ENCODE measurements at places on chromosomes 12 and 14.

- DNase-seq = no peak
Measured at GRCh38 chr12:90510948-90511347, 444.0 kb downstream of the CCER1 start.

DNA sequence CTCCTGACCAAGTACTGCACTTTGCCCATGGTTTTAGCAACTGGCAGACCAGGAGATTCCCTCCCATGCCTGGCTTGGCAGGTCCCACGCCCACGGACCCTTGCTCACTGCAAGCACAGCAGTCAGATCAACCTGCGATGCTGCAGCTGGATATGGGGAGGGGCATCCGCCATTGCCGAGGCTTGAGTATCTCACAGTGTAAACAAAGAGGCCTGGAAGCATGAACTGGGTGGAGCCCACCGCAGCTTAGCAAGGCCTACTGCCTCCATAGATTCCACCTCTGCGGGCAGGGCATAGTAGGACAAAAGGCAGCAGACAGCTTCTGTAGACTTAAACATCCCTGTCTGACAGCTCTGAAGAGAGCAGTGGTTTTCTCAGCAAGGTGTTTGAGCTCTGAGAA, 479.8 kb downstream of the FUT8 start:
- no peak for DNase-seq

DNA sequence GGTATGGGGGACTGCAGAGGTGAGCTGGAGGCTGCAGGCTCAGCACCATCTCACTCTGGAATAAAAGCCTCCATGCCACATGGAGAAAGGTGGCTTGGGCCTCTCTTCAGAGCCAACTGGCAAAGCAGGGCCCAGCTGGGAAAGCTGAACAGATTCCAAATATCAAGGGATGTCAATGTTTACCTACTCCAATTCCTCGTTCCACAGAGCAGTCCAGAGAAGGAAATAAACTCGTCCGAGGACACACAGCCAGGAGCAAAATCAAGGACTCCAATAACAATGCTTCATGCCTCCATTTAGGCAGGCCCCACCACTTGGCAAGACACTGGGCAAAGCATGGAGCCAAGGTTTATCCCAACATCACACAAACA, 36.3 kb upstream of the PNMA1 start:
- no peak for DNase-seq

- DNase-seq = no peak
Measured at GRCh38 chr12:75765170-75766059, 254.0 kb upstream of the KRR1 start.

- DNase-seq = no peak
Measured at GRCh38 chr14:99540196-99541032, 59.2 kb downstream of the CCNK start.

GRCh38 chr14:67071506-67071905, 117.7 kb upstream of the GARIN2 start:
- no peak for DNase-seq

DNA sequence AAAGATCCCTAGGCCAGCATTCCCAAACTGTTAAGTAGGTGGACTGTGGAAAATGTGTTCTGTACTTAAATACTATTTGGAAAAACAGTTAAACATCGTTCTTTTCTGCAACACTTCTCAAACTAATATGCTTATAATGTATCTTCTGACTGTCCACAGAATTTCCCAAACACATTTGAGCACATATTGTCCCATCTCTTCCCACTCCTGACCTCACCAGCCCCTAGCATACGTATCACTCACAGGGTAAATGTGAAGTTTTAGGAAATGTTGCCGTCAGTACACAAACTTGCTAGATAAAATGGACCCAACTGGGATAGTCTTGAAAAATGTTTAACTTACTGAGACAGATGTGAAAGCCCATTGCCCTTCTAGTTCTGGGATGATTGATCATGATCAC, 27.7 kb downstream of the ARID2 start:
- DNase-seq = no peak
